D341Med (cell line): ENCODE measurements at places on chromosomes 12 and 14.

DNA sequence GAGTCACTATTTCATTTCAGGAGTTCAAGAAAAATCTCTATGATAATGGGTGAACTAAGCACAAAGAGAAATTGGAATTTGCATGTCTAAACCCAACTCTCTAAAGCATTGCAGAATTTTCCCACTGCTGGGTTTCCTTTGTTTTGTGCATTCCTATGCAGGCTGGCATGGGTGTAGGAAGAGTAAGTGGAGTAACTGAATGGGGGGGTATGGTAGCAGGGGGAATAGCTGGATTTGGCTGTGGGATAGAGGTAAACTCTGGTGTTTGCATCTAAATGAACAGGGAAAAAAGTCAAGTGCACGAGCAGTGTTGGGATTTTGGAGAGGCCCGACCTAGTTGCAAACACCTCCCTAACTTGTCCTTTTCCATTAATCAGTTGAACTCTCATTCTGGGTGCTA is 159.1 kb downstream of the ANO4 start:
- no peak for DNase-seq

GRCh38 chr12:111715279-111715678 is 29.4 kb downstream of the ACAD10 start:
- DNase-seq, result no peak

DNA sequence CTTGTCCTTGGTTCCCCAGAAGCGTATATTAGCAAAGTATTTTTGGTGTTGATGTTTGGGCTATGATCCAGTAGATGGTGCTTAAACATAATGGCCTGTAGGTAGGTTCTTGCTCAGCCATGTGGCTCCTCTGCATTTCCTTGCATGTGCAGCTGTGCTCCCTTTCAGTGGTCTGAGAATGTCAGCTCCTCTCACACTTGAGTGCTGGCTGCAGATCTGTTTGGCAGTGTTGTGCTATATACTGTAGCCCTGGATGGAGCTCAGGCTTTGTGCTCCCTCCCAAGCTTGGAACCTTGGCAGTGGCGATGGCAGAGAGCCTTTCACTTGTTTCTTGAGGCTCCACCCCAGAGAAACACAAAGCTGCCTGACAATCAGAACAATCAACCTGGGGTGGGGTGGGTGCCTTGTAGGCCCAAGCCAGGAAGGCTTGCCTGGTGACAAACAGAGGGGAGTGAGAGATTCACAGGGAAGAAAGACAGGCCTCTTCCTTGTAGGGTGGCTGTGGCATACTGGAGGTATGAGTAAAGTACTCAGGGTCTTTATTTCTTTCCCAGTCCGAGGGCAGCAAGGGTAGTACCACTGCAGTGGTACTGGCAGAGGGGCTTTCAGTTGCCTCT is 255.3 kb downstream of the RAD51B start:
- no peak for DNase-seq

DNA sequence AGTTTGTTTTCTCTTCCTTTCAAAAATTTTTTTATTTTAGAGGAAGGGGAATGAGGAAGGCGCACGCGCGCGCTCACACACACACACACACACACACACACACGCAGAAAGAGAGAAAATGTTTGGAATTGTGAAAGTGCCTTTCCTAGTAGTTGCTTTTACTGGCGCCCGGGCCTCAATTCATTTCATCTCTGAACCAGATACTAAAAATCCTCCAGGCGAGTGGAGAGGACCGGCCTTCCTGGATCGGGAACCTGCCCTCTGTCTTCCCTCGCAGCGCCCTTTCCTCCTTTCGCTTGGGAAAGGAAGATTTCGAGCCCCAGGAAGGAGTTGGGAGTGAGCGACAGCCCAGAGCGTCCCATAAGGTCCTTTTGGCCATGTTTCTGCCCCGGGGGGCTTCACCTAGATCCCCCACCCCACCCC is 7.8 kb upstream of the TBX3 start:
- DNase-seq, result no peak
